Fibroblast of the aortic adventitia (primary cell): ENCODE measurements at places on chromosomes 1 and 21. TPM values are rescaled to one million over a fixed set of nuclear protein-coding genes. Genes with fewer than 3 reads are reported as not detected.

- peak; percentile 79 for DNase-seq
These were observed 36.8 kb downstream of the UBE2U start for GRCh38 chr1:64240206-64240605.

DNA sequence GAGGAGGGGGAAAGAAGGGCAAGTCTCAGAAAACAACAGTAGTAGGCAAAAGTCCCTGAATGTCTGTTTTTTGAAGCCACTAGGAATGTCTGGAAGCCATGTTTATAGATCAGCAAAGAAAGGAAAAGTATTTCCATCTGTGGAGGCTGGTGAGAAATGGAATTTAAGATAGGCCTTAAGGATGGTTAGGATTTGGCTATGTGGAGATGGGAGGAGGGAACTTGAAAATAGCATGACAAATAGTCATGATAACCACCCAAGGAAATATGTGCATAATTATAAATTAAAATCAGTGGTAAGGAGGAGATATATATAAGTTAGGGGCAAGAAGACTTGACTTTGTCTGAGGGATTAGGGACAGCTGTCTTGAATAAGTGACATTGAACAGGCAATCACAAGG lies 33.8 kb upstream of the FGGY start:
- DNase-seq, result no peak

The VPS45 gene
- 26.0 and 47.8 TPM in 2 replicates for total RNA-seq

The IRF6 gene
- 3.1 TPM in 1 of 2 replicates, not detected in the other for total RNA-seq

DNA sequence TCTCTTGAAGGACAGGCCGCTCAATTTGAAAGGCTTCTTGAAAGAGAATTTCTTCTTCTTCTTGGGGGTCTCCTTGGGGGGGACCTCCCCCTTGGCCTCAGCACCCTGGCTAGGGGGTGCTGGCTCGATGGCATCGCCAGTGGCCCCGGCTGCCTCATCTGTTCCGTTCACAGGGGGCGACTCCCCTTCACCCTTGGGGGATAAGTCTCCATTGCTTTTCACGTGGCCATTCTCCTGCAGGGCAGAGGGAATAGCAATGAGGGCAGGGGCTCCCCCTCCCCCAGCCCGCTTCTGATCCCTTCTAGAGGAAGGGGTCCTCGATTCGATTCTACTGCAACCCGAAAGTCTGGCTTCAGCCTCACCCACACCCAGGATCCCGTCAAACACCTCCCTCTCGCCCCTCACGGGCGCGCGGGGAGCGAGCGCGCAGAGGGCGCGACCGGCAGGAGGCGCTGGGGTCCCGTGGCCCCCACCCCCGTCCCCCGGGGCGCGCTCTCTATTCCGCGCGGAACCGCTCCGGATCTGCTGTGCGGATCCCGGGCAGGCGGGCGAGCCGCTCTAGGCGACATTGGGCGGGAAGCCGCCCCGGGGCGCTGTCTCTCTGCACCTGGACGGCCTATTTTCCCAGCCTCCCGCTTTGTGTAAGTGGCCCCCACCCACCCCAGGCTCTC lies 1.0 kb downstream of the MARCKSL1 start:
- peak; percentile 26 for DNase-seq

DNA sequence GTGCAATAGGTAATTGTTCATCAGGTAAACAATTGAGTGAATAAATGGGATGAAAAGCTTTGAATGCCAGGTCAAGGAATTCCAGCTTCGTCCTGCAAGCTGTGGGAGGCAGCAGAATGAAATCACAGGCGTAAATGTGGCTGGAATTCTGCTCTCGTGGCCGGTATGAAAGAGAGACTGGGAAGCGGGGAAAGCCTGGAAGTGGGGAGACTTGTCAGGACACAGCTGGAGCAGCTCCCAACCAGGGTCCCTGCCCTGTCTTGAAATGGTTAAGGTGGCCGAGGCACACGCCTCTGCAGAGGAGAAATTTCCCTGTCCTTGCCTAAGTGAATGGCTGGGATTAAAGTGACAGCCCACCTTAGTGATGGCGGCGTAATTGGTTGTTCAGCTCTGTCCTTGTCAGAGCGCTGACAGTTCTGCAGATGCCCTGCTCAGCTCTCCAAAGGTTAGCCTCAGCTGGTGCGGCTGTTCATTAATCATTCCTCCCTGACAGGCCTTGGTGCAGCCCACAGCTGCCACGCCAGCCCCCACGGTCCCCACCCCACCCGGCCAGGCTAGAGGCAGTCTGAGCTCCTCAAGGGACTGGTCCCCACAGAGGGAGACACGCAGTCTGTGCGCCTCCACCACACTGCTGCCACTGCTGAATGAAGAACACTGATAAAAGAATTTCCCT lies 398.3 kb upstream of the POU3F1 start:
- DNase-seq, result no peak

The FAM177B gene
- not detected in 2 replicates for total RNA-seq

The RPL22 gene
- total RNA-seq, result 169 and 279 TPM in 2 replicates

- DNase-seq, result peak; percentile 85
These were observed 49.1 kb upstream of the CR2 start for GRCh38 chr1:207404849-207405525.

DNA sequence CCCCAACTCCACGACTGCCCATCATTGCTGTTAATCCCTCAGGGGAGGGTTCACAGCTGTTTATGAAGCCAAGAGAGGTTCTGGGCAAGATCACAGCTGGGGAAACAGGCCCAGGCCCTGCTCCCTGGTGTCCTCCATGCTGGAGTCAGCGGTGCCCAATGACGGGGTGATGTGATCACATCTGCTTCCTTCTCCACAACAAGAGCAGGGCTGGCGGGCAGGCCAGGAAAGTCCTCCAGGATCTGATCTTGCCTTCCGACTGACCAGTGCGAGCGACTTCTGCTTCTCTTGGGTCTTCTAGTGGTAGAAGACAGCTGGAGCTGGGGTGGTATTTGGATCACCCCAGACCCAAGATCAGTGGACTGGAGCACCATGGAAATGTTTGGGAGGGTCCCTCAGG lies 951 bp upstream of the LINGO4 start:
- DNase-seq, result no peak

DNA sequence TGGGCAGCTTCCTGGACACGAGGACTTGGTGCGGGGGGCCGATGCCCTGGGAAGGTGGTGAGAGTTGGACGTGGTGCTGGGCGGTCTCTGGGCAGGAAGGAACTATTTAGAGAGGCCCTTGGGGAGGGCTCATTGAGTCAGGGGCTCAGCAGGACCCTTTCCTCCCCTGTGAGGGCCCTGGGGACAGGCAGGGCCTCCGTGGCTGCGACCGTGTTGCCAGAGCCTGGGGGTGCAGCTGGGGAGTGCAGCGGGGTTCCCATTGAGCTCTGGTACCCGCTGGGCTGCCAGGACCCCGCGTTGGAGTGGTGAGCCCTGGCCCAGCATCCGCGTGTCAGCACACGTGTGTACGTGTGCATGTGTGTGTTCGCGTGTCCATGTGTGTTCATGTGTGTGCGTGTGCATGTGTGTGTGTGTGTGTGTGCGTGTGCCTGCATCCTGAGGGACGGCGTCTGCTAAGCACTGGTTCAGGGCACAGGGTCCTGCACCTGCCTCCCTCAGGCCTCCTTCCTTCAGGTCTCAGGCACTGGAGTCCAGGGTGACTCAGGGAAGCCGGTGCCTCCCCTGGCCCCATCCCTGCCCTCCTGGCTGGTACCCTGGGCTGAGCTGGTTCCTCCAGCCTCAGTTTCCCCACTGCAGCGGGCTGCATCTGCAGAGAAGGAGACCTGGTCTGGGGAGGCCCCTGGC lies 10.7 kb downstream of the RNF223 start:
- DNase-seq, result no peak

GRCh38 chr1:167651161-167651693 lies 21.2 kb downstream of the RCSD1 start:
- no peak for DNase-seq

GRCh38 chr1:83515578-83516154 lies 483.3 kb downstream of the TTLL7 start:
- no peak for DNase-seq

DNA sequence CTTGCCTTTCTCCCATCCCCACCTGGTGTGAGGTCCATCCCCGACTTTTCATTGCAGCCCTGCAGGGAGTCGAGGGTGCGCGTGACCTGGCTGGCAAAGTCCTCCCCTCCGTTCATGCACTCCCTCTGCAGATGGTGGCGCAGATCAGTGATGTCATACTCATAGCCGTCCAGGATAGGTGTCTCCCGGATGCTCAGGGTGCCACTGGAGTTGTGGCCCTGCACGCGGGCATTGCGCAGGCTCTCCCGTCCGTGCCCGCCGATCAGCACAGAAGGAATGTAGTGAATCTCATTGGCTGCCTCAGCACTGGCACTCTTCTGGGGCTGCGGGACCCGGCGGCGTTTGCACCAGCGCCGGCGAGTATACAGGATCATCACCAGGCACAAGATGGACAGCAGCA lies 132.1 kb downstream of the ASTN1 start:
- no peak for DNase-seq

The VANGL2 gene
- not detected in 2 replicates for total RNA-seq

The HTR6 gene
- total RNA-seq, result 0.09 TPM in 1 of 2 replicates, not detected in the other

DNA sequence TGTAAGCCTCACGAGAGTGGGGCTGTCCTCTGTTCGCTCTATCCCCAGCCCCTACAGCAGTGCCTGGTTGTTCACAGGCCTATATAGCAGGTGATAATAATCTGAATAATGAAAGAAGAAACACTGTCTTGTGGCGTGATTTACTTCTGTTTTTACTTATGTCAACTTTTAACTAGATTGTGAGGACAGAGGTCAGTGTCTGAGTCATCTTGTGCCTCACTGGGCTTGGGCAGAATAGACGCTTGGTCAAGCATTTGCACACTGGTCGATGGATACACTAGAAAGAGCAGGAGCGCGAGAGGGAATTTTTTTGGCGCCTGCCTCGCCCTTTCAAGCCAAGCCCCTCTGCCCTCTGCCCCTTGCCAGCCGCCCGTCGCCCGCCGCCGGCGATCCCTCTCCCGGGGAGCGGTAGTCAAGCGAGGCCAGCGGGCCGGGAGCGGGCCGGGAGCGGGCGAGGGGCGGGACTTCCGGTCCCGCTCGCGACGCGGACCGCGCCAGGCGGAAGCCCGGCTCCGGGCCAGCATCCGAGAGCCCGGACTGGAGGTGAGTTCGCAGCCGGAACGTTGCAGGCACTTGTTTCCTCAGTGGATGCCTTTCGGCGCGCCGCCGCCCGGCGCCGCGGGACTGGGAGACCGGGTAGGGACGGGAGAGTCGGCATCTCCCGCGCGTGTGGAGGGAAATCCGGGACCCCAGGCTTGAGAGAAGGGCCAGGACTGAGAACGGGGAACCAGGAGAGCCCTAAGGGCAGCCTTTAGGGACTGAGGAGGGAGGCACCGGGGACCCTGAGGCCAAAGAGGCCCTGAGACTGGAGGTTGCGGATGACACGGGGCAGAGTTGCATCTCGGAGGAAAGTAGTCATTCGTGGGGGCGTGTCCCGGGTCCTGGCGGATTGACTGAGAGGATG lies at the start of gene DISP1:
TSS of gene DISP1 (plus strand) at position 504 of the 904 bp plus-strand sequence. CDS start 127,785 bp downstream, outside the sequence.
- DNase-seq, result peak; percentile 79

DNA sequence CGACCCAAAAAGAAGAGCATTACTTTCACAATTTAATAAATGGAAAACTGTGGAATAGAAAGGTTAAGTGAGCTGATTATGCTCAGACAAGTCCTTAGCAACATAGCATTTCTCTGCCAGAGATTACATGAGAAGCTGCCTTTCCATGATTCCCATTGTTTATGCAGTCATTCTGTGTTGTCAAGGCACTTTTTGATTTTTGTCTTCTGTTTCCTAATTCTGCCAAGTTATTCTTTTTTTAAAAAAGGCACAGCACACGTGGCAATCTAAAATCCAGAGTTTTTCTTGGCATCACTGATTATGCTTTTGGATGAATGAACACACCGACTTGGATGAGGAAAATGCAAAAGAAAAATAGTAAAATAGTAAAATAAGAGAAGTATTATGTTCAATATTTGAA lies 185.0 kb downstream of the RGS7 start:
- DNase-seq, result peak; percentile 10

GRCh38 chr1:15028102-15028501 lies 125.4 kb upstream of the TMEM51 start:
- DNase-seq, result peak; percentile 89

DNA sequence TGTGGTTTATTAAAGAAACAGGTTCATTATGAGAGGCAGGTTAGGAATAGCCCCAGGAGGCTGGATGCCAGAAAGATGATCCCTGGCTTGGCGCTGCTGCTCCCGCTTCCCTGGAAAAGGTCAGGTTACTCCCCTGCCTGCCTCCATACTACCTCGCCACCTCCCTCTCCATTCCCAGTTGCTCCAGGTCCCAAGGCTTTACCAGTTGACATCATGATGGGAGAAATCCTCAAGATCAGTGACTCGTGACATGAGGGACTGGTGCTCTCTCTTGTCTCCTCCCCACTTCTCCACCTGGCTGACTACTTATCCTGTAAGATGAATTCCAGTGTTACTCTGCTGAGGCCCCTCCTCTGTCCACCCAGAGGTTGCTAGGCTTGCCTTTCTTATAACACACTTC lies 19.7 kb downstream of the VASH2 start:
- DNase-seq, result no peak

DNA sequence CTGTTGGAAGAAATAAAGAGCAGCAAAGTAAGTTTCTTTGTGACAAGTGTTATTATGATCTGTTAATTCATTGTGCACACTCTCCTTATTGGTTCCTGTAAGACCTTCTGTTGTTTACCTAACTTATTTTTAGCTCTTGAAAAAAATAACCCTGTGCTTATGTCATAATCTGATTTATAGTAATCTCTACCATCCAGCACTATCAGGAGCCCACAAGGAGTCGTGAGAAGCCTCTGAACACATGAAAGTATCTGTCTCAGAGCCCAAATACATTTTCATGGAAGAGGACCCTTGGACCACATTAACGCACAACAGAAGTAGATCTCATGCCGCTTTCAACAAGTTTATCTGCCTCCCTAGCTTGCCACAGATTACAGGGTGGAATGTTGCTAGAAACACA lies 45.8 kb downstream of the CENPF start:
- no peak for DNase-seq

- no peak for DNase-seq
These were observed 24.8 kb downstream of the CSF1 start for GRCh38 chr1:109935451-109935900.

The NTNG1 gene
- 2.0 and 20.9 TPM in 2 replicates for total RNA-seq

The LCE2B gene
- total RNA-seq, result not detected in 2 replicates

DNA sequence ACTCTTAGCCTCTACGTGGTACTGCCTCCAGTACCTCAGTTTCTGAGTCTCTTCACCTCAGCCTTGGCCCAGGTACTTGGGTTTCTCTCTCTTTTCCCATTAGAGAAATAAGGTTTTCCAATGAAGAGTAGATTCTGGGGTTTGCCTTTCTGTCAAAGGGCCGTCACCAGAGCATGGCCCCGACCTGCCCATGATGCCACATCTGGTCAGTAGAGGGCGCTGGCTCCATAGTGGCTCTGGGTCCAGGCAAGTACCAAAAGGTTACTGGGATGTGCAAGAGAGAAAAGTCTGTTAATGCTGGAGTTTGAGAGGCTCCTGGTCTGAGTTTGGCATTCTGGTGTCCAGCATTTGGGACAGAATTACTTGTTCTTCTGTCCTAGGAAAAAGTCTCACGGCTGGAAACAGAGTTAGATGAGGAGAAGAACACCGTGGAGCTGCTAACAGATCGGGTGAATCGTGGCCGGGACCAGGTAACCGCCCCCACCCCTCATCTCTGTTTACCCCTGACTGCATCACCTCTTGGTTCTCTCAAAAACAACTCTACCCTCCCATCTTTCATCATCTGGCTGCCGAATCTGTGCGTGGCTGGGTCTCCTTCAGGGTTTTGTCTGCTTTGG lies 5.3 kb upstream of the TUFT1 start:
- peak; percentile 77 for DNase-seq
